Stimulated activated CD4-positive, alpha-beta T cell treated with anti-CD3 and anti-CD28 coated beads, Interleukin-4, amount 100 ng/mL, for 4 hours (primary cell): ENCODE measurements at places on chromosomes 2 and 18.

DNA sequence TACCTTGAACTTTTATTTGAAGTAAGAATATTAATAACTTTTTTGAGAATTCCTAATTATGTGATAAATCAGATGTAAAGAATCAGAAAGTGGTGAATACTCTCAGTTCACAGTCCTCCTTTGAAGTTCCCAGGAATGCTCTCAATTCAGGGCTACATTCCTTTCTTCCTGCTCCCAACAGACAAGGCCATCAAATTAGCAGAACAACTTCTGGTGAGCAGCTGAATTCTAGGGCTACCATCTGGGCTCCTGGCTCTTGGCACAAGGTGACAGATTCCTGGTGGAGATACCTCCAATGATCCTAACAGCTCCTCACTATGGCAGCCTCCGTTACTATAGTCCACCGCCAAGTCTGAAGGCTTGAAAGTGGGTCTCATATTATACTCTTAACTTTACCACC is 37.8 kb upstream of the OLA1 start:
- DNase-seq = no peak

GRCh38 chr18:51857989-51858388 is 482.0 kb upstream of the DCC start:
- DNase-seq = no peak

DNA sequence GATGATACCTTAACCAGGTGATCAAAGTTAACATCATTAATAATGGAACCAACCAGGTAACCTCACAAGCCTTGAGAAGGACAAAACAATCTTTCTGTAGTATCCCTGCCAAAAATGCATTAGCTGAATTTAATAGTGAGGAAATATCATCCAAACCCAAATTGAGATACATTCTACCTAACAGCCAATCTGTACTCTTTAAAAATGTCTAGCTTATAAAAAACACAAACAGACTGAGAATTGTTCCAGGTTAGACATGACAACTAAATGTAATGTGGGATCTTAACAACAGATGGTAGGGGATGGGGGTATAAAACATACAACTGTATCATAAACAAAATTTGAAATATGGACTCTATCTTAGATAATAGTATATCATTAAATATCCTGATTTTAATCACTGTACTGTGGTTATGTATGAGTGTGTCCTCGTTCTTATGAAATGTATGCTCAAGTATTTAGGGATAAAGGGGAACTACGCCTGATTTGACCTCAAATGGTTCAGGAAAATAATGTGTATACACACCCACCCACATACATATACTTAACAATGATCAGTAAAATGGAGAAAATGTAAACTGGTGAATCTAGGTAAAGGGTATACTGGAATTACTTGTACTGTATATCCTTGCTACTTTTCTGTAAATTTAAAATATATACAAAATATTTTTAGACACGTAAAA is 1.7 kb downstream of the FANCL start:
- no peak for DNase-seq

GRCh38 chr2:131488306-131489205 is 3.6 kb downstream of the MZT2A start:
- no peak for DNase-seq

- no peak for DNase-seq
Measured at GRCh38 chr18:66534110-66534509, 69.8 kb downstream of the CDH19 start.
